Activated T-helper 9 cell treated with anti-CD3 and anti-CD28 coated beads, Interleukin-2, amount 50 U/mL, for 16 hours (primary cell): ENCODE measurements at places on chromosomes 11 and 22.

DNA sequence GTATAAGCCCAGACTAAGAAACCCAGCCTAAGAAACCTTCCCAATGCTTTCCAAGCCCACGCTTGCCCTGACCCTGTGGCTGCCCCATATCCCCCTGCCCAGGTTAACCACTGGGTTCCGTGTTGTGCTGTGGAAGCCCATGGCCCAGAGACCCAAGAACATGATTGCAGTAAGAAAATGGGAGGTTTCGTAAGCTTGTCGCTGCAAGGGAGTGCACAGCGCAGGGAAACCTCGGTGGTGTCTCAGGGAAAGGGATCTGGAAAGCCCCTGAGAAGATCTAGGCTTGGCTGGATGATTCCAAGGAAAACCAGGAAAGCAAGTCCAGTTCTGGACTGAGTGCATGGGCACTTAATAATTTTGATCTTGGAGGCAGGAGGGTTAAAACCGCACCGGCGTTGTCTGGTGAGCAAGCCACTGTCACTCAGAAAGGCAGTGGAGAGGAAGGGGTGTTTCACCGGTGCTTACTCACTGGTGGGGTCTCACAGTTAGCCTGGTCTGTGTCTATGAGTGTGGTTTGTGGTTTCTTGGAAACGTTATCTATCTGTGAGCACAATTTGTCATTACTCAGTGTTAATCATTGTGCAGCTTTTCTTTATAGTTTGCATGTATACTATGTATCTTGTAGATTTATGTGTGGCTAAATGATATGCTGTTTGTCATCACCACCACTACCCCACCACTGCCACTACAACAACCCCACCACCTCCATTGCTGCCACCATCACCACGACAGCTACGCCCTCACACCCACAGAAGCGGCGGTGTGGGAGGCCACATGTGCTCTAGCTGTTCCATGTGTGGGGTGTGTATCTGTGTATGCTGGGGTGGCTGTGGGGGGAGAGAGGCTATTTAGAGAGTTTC lies 53.3 kb upstream of the PRDM11 start:
- no peak for DNase-seq

DNA sequence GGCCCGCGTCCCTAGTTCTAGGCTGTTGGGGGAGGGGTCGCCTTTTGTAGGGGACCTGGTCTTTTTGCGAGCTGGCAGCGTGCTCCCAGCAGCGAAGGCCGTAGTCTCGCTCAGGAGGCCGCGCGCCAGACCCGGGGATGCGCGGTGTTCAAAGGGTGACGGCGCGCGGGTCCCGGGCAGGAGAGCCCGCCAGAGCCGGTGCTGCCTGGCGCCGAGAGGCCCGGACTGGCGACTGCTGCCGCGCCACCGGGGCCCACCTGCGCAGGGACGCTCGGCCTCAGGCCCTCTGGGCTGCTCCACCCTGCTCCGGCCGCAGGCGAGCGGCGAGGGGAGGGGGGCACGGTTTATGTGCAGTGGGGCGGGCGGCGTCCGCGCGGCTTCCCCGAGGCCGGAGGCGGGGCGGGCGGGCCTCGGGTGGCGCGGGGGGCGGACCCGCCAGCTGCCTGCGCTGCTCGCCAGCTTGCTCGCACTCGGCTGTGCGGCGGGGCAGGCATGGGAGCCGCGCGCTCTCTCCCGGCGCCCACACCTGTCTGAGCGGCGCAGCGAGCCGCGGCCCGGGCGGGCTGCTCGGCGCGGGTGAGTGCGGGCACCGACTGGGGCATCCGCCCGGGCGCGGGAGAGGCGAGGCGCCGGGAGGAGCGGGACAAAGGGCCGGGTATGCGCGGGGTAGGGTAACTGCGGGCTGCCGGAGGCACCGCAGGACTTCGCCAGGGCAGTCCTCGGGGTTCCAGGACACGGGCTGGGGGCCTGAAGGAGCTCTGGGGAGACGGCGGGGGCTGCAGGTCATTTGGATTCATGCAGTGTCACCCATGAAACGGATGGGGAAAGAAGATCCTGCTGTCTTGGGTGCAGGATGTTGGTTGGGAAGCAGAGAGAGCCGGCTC lies at the start of gene PRSS23:
Gene PRSS23, plus strand, starts transcription at position 467 of the 884 bp plus-strand sequence. CDS start 7,102 bp downstream, outside the sequence.
- no peak for DNase-seq

DNA sequence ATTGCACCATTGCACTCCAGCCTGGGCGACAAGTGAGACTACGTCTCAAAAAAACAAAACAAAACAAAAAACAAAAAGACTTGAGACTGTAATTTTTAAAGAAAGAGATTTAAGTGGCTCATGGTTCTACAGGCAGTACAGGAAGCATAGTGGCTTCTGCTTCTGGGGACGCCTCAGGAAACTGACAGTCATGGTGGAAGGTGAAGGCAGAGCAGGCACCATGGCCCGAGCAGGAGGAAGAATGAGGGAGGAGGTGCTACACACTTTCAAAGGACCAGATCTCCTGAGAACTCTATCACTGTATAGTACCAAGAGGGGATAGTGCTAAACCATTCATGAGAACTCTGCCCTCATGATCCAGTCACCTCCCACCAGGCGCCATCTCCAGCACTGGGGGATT lies 52.0 kb downstream of the CBL start:
- DNase-seq = no peak

DNA sequence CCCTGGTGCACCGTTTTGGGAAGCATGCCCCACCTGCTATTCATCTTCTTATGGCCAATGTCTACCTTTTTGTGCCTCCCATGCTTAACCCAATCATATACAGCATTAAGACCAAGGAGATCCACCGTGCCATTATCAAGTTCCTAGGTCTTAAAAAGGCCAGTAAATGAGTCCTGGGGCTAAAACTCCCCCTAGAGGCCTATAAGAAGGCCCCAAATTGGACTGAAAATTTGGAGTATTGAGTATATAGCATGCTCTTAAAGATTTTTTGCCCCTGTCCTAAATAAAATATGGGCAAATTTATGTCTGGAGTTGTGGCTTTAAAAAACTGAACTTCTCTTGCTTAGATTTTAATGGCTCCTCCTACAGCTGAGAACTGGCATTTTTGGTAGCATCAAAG lies 6.6 kb downstream of the OR51M1 start:
- DNase-seq = no peak

DNA sequence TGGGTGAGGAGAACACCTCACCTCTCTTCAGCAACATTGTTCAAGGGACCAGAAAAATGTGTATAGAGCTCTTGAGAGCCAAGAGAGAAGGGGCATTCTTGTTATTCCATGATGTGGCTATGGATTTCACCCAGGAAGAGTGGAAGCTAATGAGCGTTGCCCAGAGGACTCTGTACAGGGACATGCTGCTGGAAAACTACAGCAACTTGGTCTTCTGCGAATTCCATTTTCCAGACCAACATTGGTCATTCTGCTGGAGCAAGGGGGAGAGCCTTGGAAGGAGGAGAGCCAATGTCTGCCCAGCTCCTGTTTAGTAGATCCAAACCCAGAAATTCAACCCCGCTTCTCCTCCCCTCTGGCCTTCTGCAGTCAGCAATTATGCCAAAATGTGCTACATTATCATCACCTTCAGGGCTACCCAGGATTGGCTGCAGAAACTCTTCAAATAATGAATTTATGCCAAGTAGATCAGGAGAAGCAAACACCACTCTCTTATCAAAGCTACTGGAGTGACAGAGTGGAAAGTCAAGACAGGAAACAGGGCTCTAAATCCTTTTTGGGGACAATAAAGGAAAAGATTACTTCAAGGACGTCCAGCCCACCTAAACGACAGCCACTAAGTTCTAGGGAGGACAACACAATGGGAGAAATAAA lies 707.5 kb upstream of the LUZP2 start:
- DNase-seq = no peak

DNA sequence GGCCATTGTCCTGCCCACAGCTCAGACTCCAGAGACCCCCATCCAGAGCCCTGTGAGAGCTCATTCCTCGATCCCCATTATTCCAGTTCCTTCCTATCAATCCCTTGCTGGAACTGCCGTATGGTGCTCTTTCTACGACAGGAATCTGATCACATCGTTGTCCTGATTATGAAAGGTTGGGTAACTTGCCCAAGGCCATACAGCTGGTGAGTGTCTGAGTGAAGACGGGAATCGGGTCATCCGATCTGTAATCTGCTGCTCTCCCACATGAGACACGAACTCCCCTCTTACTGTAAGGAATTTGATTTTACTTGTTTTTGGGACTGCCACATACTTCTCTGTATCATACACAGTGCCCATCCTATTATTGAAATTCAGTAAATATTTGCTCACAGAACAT lies 149.1 kb downstream of the OPCML start:
- DNase-seq = no peak

- DNase-seq = no peak
Measured at GRCh38 chr11:121554552-121554951, 101.8 kb upstream of the SORL1-AS1 start.

DNA sequence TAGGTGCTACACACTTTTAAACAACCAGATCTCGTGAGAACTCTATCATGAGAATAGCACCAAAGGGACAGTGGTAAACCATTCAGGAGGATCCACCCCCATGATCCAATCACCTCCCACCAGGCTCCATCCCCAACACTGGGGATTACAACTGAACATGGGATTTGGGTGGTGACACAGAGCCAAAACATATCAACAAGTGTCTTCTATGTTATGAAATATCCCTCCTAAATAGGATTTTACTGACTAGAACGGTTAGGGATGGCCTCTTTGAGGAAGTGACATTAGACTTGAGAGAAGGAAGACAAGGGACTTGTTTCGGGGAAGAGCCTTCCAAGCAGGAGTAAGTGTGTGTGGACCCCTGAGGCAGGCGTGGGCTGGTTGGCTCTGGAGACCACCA lies 11.9 kb upstream of the MRPL11 start:
- DNase-seq = no peak

DNA sequence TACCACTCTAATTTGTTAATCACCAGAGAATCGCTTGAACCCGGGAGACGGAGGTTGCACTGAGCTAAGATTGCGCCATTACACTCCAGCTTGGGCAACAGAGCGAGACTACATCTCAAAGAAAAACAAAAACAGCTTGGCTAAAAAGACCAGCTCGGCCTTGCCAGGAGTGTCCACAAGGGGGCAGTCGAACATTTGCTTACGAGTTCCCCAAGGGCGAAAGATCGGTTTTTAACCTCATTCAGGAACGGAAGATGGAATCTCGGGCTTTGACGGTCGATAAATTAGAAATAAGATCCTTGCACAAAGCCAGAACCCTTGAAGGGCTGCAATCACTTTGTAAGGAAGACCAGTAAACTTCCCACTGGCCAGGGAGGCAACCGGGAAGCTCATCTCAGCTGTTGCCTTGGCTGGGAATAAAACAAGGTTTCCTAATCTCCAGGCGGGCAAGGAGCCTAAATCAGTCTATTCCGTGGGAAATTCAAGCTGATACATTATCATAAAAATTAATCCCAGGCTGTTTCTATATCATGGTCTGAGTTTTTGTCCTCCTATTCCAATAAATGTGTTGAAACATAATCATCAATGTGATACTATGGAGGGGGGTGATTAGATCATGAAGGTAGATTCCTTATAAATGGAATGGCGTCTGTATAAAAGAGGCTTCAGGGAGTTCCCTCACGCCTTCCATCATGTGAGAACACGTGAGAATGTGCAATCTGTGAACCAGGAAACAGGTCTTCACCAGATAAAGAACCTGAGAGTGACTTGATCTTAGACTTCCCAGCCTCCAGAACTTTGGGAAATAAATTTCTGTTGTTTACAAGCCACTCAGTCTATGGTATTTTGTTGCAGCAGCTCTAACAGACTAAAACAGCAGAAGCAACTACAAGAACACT lies 14.9 kb upstream of the SLC29A2 start:
- DNase-seq = peak; percentile 69

DNA sequence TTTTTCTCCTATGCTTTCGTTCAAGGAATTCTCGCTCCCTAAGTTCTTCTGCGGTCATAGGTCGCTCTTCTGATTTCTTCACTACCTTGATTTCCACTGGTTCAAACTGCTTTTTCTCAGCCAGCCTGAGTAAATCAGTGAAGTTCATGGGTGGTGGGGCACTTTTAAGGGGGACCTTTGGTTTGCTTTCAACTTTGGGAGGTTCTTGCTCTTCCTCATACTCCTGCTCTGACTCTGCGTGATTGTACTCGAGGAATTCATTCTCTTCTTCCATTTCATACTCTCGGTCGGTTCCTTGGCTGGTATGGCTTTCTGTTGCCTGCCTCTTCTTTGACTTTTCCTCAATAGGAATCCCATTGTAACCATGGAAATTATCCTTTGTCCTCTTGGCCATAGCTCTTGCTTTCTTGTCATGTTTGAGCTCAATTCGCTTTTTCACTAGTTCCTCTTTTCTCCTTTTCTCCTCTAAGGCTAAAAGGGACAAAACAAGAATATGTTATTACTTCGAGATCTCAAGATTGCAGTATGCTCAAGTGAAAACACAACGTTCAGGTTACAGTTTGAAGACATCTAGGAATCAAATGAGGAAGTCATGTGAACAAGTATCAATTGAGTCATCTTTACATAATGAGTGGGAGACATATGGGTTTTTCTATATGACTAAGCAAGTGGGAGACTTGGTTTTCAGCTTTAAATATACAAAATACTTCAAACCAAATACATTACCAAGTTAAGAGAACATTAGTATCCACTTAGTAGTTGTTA lies 16.2 kb downstream of the MISFA start:
- no peak for DNase-seq

DNA sequence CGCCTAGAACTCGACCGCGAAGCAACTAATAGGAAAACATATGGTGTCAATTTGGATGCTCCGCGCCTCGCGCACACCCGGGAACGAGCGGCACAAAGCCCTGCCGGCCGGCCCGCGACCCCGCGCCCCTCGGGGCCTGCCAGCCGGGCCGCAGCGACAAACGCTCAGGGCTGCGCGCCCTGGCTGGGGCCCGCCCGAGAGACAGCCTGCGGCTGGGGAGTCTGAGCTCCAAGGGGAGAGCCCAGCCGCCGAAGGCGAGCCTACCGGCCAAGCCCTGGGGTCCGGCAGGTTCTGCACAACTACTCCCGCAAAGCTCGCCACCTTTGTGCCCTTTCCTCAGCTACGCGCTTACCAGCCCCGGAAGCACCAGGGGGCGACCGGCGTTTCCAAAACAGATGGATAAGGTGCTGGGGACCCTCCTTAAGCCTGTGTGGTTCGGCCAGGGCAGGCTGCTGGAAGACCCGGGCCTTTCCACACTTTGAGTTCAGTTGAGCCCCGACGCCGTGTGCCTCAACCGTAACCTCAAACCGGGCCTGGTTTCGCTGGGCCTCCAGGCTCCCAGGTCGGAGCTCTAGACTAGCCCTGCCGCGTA lies 6.0 kb downstream of the PAX6 start:
- DNase-seq = no peak
